ENCODE measurements at places on chromosomes 5 and 9. TPM values are rescaled to one million over a fixed set of nuclear protein-coding genes. Genes with fewer than 3 reads are reported as not detected.

The ARSI gene
- 8.2 TPM for polyA plus RNA-seq

The MRNIP gene
- polyA plus RNA-seq: 15.4 TPM

The MYO10 gene
- polyA plus RNA-seq: 35.3 TPM

The GARIN3 gene
- not detected for polyA plus RNA-seq

The PCDHB11 gene
- polyA plus RNA-seq: 4.4 TPM

The SLC23A1 gene
- polyA plus RNA-seq: 0.48 TPM

The CNTLN gene
- 7.4 TPM for polyA plus RNA-seq

The SLC4A9 gene
- polyA plus RNA-seq: 0.18 TPM

The ADAMTS6 gene
- 0.63 TPM for polyA plus RNA-seq

The FAT2 gene
- polyA plus RNA-seq: 0.66 TPM

The GPR21 gene
- polyA plus RNA-seq: 0.39 TPM

The KLF9 gene
- 2.0 TPM for polyA plus RNA-seq

The PGM5 gene
- polyA plus RNA-seq: 61.6 TPM

The POU5F2 gene
- 0.08 TPM for polyA plus RNA-seq

The KCNV2 gene
- 0.12 TPM for polyA plus RNA-seq

The PCDHA11 gene
- 0.30 TPM for polyA plus RNA-seq

The SPARC gene
- polyA plus RNA-seq: 3,722 TPM

Measured in hindlimb muscle (tissue), 1 donor.